ENCODE measurements at places on chromosomes 16 and 17.

GRCh38 chr16:2898831-2899563, 12.7 kb upstream of the FLYWCH1 start:
- no peak for DNase-seq

GRCh38 chr17:74525781-74526288, 5.4 kb downstream of the CD300LB start:
- DNase-seq, result no peak

DNA sequence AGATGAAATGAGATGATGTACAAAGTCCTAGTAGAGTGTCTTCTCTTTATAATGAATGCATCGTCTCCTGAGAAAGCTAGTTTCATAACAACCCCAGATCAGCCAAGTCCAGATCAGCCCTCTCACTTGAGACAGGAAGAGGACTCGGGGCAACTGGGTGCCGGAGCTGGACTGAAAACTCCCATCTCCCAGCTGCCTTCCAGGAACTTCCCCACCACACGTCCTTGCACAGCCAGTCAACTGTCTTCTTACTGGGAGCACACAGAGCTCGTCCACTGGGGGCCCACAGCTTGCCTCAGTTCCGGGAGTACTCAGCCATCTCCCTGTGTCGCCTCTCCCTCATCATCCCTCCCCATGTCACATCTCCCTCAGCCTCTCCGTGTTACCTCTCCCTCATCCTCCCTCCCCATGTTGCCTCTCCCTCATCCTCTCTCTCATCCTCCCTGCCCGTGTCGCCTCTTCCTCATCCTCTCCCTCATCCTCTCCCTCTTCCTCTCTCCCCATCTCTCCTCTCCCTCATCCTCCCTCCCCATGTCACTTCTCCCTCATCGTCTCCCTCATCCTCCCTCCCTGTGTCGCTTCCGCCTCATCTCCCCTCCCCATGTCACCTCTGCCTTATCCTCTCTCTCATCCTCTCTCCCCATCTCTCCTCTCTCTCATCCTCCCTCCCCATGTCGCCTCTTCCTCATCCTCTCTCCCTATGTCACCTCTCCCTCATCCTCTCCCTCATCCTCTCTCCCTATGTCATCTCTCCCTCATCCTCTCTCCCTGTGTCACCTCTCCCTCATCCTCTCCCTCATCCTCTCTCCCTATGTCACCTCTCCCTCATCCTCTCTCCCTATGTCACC, 22.4 kb upstream of the KCNH6 start:
- no peak for DNase-seq

GRCh38 chr17:45020354-45021138, 30.9 kb downstream of the DCAKD start:
- DNase-seq, result no peak

DNA sequence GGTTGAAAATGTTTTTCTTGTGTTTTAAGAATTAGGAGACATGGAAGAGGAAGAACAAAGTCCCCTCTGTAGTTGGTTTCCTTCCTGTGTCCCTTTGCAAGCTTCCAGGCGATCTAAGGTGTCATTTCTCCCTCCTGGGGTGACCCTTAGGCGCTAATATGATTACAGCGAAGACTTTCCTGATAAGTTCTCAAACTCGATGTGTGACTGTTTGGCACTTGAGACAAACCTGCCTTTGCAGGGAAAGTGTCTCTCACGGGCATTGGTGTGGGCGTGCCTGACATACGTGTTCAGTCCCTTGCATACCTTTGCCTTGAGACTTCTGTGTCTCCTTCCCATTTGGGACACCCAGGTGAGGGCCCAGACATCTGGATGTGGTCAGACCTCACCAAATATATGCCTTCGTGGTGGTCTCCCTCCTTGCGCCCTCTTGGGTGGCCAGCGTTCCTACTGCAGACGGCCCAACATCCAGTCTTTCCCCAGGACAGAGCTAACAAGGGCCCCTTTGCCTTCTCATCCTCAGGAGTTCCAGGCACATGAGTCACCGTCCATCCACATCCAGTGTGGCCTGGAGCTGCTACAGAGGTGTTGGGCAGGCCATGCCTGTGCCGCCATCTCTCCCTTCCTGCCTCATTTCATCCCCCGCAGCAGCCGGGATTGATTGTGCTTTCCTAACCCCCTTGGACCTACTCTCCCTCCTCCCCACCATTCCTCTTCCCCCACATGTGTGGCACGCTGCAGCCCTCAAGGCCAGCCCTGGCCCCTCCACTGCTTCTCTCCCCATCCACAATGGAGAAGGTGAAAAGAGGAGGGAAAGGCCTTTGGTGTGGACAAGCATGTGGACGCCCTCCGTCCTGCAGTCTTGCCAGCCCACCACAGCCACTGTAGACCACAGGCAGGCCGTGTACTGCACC, 3.1 kb upstream of the JPT2 start:
- peak; percentile 60 for DNase-seq

DNA sequence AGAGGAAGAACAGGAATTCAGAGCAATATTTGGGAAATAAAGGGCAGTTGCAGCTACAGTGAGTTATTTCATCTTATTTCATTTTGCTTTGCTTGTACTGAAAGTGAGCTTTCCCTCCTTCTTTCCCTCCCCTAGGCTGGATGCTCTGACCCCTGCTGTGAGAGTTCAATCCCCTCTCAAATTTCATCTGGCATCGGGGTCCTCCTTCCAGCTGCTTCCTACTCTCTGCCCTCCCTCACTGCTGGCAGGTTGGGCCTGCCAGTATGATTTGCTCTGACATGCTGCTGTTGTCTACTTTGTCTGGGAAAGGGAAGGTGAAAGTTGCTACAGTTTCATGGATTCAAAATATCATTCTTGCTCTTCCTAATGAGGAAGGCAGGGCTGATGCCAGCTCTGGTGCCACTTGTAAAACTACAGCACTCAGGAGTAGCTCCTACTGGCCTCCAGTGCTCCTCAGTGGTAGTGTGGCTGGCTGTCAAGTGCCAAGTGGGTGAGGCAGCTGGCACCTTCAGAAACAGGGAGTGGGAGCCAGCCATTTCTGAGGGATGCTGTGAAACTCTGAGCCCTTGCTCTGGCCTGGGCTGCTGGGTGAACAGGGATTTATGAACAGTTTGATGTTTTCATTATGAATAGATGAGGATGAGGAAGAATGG, 408.6 kb downstream of the HAPSTR1 start:
- no peak for DNase-seq

GRCh38 chr17:65576939-65577338, 15.5 kb upstream of the AXIN2 start:
- no peak for DNase-seq

- peak; percentile 63 for DNase-seq
Measured at GRCh38 chr17:67421869-67422273, 44.8 kb downstream of the PITPNC1 start.

- no peak for DNase-seq
Measured at GRCh38 chr16:318628-319027, 33.9 kb downstream of the AXIN1 start.

DNA sequence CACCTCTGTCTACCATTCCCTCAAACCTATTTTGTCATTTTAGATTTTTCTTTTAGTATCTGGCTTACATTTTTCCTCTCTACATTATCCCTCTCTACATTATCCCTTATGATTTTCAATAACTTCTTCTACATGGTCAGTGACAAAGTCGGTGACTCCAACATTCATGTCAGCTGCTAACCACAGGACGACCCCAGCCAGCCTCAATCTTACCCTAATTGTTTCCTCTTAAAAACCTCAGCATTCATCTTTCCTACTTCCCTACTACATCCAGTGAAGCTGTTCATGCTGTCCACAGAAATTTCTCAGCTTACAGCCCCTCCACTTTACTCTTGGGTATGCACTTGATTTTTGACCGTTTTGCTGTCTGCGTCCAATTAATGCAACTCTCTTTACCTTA, 8.3 kb downstream of the MYH10 start:
- DNase-seq, result no peak

GRCh38 chr17:63705657-63706056, 5.7 kb upstream of the LIMD2 start:
- DNase-seq, result no peak

DNA sequence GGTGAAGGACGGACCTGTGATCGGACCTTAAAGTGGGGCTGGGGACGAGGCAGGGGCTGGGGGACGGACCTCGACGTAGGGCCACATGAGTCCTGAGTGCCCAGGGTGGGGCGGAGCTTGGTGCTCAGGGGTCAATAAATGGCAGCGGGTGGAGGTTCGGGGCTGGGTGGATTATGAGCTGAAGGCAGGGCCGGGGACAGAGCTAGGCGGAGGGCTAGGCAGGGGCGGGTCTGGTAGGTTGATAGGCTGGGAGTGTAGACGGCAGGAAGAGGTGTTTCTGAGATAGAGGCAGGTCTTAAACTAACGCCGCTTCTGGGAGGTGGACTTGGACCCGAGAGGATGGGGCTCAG, 733 bp downstream of the CHRNB1 start:
- no peak for DNase-seq

GRCh38 chr16:1809281-1809801, 15.8 kb upstream of the IGFALS start:
- DNase-seq, result no peak

DNA sequence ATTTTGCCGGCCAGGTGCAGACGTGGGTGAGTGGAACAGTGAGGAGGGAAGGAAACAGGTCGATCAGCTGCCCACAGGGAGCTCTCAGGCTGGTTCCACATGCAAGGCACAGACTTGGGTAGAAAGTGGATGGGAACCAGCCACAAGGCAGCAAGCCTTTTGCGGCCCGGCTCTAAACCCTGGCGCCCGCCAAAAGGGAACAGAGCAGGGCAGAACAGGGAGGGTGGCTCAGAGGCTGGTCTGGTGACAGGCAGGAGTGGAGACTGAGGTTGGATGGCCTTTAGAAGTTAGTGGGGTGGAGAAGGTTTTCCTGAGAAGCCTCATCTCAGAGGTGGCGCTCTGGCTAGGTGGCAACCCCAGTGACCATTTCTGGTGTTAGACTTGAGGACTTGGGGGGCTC, 10.4 kb downstream of the LLGL2 start:
- no peak for DNase-seq

DNA sequence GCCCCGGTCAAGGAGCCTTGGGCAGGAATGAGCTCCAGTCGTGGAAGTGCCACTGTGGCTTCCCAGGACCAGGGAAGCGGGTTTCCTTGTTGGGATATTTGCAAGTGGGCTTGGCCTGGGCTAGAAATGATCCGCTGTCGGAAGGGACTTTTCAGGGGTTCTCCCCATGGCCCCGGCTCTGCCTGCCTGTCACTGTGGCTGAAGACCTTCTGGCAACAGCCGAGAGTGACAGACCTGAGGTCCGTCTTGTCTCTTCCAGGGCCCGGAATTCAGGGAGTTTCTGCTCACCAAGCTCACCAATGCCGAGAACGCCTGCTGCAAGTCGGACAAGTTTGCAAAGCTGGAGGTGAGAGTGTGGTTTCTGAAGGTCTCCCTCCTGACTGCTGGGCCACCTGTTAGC, 57.7 kb downstream of the OR1D5 start:
- no peak for DNase-seq

GRCh38 chr17:70535986-70536385, 366.7 kb downstream of the KCNJ2 start:
- no peak for DNase-seq

DNA sequence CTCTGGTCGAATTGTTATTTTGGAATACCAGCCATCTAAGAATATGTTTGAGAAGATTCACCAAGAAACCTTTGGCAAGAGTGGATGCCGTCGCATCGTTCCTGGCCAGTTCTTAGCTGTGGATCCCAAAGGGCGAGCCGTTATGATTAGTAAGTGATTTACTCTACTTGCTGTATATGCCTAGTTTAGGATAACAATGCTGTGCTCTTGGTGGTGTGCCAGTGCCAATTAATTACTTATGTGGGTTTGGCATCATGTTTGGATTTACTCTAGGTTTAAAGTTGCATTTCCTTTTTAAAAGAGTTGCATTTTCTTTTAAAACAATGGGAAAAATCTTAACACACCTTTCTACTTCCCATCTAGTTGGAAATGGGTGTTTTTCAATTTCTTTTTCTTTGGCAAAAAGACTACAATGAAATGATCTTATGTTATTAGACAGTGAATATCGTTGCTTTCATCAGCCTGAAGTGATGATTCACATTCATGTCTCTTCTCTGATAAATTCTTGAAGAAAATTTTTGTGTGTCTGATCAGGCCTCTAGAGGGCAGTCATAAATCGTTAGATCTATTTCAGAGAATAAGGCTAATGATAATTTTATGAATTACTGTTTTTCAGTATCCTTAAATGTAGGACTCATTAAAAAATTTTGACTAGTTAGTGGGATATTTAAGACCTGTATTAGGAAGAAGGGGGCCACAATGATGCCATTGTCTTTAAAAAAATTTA, 5.6 kb downstream of the SF3B3 start:
- DNase-seq, result peak; percentile 48

- DNase-seq, result no peak
Measured at GRCh38 chr16:21150375-21151001, at the start of gene DNAH3. Gene DNAH3 (minus strand): TSS chr16:21150846. CDS start chr16:21150319, 527 bp downstream.

- no peak for DNase-seq
Measured at GRCh38 chr16:15961571-15962090, 12.2 kb downstream of the ABCC1 start.

GRCh38 chr16:31134625-31135534, 647 bp downstream of the PRSS8 start:
- no peak for DNase-seq

DNA sequence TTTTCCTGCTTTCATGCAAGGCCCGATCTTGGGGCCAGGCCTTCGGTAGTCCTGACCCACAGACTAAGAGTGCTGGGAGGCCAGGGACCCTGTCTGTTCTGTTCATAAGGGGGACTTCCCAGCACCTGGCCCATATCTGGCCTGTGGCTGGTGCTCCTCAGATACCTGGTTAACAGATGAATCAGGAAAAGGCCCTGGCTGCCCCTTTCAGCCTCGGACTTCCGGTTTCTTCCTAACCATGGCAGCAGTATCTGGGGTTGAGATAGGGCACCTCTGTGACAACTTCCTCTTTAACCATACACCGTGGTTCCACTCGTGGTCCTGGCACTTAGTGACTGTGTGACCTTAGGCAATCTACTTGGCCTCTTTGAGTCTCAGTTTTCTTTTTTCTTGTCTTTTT, 18.4 kb downstream of the PLCG2 start:
- DNase-seq, result no peak

DNA sequence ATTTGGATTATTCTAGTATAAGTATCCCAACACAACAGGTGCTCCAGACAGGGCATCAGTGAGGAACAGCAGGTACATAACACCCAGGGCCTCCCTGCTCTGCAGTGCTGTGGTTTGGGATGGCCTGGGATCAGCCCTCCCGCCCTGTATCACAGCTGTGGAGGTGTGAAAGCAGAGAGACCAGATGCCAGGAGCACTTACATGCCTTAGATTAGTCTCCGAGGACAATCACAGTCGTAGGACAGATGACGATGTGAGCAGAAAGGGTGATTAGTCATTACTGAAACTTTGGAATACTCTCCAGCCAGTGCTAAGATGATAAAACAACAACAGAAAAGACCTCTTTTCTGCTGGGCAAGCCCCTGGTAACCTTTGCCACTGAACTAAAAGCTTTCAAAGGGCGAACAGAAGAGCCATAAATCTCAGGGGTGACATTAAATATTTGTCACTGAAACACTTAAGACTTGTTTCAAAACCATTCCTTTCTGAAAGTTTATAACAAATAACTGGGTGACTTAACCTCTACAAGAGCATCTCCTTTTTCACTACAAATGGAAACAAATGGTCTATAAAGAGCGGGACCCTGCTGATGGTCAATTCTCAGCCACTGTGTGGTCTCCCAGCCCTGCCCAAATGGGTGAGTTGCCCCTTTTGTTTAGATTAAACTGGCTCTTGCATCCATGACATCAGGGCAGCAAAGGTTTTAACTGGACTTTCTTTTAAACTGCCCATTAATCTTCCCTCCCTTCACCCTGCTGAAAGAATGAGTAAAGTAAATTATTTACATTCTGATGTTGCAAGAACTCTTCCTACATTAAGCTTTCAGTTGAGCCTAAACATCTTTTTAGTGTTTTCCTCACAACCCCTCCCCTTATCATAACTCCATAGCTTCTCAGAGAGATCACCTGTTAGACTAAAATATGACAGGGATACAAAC, 183.1 kb upstream of the COX10 start:
- DNase-seq, result peak; percentile 12

Data from NCI-H226 (cell line).